Right lobe of liver (tissue), 6 donors: ENCODE measurements at places on chromosomes 7 and 10. TPM values are rescaled to one million over a fixed set of nuclear protein-coding genes. Genes with fewer than 3 reads are reported as not detected.

Gene RARRES2
- total RNA-seq = 743 TPM

Gene CTBP2
- 8.2 TPM for total RNA-seq

Gene PNLIPRP1
- not detected for total RNA-seq

Gene AS3MT
- 8.8 TPM for total RNA-seq

Gene SFTPD
- total RNA-seq = not detected

Gene GIMAP7
- total RNA-seq = 7.7 TPM

Gene NEUROG3
- total RNA-seq = not detected

Gene IL15RA
- 14.3 TPM for total RNA-seq

DNA sequence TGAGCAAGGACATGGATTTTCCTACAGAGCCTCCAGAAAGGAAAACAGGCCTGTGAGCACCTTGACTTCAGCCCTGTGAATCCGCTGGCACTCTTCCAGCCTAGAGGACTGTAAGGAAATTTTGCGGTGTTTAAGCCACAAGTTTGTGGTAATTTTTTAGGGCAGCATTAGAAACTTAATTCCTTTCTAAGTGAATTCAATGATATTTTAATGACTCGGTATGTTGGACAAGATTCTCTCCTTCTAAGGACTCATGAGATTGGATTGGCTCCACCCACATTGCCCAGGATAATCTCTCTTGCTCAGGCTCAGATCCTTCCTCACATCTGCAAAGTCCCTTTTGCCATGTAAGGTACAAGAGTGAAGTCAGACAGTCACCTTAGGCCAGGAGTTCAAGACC lies 4.5 kb downstream of the LYZL2 start:
- H3K4me1 ChIP-seq = no peaks in the 10 kb centered on the region
- H3K27me3 ChIP-seq = no peaks in the 10 kb centered on the region
- H3K36me3 ChIP-seq = no peaks in the 10 kb centered on the region
- DNase-seq = no peak

GRCh38 chr10:9510626-9511025 lies 1456.1 kb downstream of the GATA3 start:
- DNase-seq = no peak
- no peaks in the 10 kb centered on the region for H3K36me3 ChIP-seq
- H3K4me1 ChIP-seq = no peaks in the 10 kb centered on the region
- H3K27me3 ChIP-seq = no peaks in the 10 kb centered on the region
- no peak overlapping the region for H3K27ac ChIP-seq
- H3K4me3 ChIP-seq = no peak overlapping the region

DNA sequence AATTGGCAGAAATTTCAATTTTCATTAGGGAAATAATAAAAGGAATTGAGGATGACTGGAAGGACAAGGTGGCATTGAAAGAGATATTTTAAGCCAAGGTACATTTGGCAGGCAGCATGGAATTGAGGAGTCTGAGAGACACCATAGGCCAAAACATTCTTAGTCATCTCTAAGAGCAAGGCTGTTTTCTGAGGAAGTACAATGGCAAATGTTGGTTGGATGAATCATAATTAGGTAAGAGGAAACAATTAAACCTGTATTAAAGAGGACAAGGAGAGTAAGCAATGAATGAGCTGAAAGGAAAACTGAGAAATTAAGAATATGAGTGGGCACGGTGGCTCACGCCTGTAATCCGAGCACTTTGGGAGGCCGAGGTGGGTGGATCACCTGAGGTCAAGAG lies 86.3 kb downstream of the MRPL32 start:
- H3K4me3 ChIP-seq = no peak overlapping the region
- H3K27me3 ChIP-seq = no peaks in the 10 kb centered on the region
- H3K27ac ChIP-seq = no peak overlapping the region
- no peaks in the 10 kb centered on the region for H3K4me1 ChIP-seq

- peak overlapping the region; percentile 21 for H3K4me3 ChIP-seq
- H3K27me3 ChIP-seq = no peaks in the 10 kb centered on the region
- H3K4me1 ChIP-seq = no peaks in the 10 kb centered on the region
- no peaks in the 10 kb centered on the region for H3K36me3 ChIP-seq
Measured at GRCh38 chr7:95478272-95479037, 7.3 kb upstream of the ASB4 start.

- no peak overlapping the region for H3K4me3 ChIP-seq
- DNase-seq = no peak
- no peaks in the 10 kb centered on the region for H3K27me3 ChIP-seq
- no peak overlapping the region for H3K27ac ChIP-seq
- no peaks in the 10 kb centered on the region for H3K4me1 ChIP-seq
- H3K36me3 ChIP-seq = no peaks in the 10 kb centered on the region
Measured at GRCh38 chr7:91657483-91658071, 222.9 kb downstream of the MTERF1 start.

DNA sequence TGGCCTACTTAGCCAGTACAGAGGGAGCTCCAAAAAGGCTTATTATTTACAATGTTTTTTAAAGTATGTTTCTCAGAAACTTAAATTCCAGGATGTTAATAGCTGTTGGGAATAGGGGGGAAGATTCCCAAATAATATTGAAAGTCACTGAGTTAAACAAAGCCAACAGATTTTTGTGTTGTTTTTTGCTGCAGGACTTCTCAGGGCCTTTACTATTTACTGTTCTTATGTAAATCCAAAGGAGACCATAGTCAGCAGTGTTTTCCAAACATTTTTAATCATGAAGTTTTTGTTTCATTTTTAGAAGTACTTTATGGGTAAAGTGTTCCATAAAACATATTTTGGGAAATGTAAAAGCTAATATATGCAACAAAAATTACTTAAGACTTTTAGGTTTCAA lies 100.4 kb upstream of the GSDME start:
- H3K36me3 ChIP-seq = no peaks in the 10 kb centered on the region
- no peaks in the 10 kb centered on the region for H3K4me1 ChIP-seq
- H3K27ac ChIP-seq = no peak overlapping the region
- no peak overlapping the region for H3K4me3 ChIP-seq
- no peak for DNase-seq
- H3K27me3 ChIP-seq = no peaks in the 10 kb centered on the region

- H3K27ac ChIP-seq = no peak overlapping the region
- H3K36me3 ChIP-seq = no peaks in the 10 kb centered on the region
- no peaks in the 10 kb centered on the region for H3K27me3 ChIP-seq
- no peaks in the 10 kb centered on the region for H3K4me1 ChIP-seq
- H3K4me3 ChIP-seq = peak overlapping the region; percentile 49
- DNase-seq = peak; percentile 40
Measured at GRCh38 chr7:155344270-155344617, 46.6 kb downstream of the INSIG1 start.

- no peak for DNase-seq
- no peaks in the 10 kb centered on the region for H3K4me1 ChIP-seq
Measured at GRCh38 chr7:55206235-55207029, 158.7 kb upstream of the LANCL2 start.

DNA sequence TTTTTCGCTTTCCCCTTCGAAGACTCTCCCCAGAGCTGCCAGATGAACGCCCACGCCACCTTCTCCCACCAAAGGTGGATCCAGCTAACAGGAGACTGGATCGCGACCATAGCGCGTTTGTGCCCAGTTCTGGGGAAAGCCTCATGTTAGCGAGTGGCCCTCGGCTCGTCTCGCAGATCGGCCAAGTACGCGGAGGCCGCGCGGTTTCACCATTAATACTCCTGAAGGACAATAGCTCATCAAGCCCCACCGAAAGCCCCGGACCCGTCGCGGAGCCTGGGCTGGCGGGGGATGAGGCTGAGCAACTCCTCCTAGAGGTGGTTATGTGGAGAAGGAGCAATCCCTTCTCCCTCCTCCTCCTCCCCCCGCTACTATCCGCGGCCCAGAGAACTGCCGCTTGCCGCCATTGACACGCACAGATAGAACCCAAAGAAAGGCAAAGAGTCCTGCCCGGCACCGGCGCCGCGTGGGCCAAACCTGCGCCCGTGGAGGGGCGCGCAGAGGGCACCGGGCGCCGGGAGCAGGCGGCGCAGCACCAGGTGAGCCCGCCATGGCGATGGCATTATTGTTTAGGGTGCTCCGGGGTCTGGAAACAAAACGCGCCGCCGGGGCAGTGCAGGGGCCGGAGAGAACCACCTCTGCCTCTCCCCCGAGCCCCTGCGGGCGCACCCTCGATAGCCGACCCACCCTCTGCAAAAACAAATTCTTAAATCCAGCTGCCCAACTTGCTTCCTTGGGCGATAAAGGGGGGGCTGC lies at the start of gene MACROH2A2:
Gene MACROH2A2, plus strand, starts transcription at position 385 of the 756 bp plus-strand sequence. CDS start 22,813 bp downstream, outside the sequence.
- no peaks in the 10 kb centered on the region for H3K4me1 ChIP-seq
- no peak within 1 kb of the TSS for H3K27ac ChIP-seq
- H3K4me3 ChIP-seq = peak within 1 kb of the TSS; percentile 58
- peak; percentile 68 for DNase-seq
- H3K36me3 ChIP-seq = no peaks in the 10 kb centered on the region

DNA sequence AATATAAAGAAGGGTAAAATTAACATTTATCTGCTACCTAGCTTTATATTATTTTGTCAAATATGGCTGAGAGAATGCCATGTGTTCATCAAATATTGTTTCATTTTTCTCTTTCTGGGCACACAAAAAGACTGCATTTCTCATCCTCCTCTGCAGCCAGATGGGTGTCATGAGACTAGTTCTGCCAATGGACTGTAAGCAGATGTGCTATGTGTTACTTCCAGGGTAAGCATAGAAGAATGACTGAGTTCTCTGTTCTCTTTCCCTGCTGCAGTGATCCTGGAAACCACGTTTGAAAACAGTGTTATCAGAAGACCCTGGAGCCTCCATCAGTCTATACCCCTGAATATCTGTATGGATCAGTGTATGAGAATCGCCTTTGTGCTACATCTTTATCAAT lies 24.1 kb upstream of the SLK start:
- DNase-seq = no peak
- no peaks in the 10 kb centered on the region for H3K4me1 ChIP-seq
- H3K27ac ChIP-seq = no peak overlapping the region

DNA sequence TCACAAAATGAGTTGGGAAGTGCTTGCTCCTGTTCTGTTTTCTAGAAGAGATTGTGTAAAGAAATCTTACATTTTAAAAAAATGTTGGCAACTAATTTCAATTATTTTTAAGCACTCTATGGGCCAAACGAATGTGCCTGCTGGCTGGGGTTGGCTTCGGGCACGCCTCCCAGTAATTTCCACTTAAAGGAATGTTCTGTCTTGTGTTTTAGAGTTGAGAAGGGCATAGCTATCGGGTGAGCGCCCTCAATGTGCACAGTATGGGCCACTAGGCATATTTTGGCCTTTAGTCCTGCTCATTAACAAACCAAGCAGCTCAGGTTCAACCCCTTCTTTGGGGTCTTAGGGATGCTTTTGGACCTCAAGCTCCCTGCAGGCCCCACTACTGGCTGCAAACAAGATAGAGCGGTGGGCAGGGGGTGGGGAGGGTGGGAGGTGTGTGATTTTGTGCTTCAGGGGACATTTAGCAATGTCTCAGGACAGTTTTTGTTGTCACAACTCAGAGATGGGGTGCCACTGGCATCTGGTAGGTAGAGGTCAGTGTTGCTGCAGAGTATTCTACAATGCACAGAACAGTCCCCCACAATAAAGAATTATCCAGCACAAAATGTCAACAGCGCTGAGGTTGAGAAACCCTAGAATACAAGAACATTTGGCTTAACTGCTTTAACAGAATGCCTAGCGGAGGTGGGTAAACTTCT lies 40.7 kb downstream of the TACC2 start:
- no peak overlapping the region for H3K27ac ChIP-seq
- DNase-seq = no peak
- no peak overlapping the region for H3K4me3 ChIP-seq
- no peaks in the 10 kb centered on the region for H3K27me3 ChIP-seq
- no peaks in the 10 kb centered on the region for H3K4me1 ChIP-seq

- no peaks in the 10 kb centered on the region for H3K36me3 ChIP-seq
- H3K27ac ChIP-seq = no peak overlapping the region
- DNase-seq = no peak
- no peaks in the 10 kb centered on the region for H3K4me1 ChIP-seq
- no peak overlapping the region for H3K4me3 ChIP-seq
Measured at GRCh38 chr7:91492773-91493172, 228.5 kb downstream of the FZD1 start.
